ENCODE measurements at places on chromosomes 12 and 14.

- DNase-seq = no peak
These were observed 81.6 kb downstream of the LLPH start for GRCh38 chr12:66048835-66049537.

GRCh38 chr12:54232790-54233189, 44.0 kb upstream of the SMUG1 start:
- no peak for DNase-seq

- no peak for DNase-seq
These were observed 45.1 kb upstream of the PNMA1 start for GRCh38 chr14:73759183-73759713.

DNA sequence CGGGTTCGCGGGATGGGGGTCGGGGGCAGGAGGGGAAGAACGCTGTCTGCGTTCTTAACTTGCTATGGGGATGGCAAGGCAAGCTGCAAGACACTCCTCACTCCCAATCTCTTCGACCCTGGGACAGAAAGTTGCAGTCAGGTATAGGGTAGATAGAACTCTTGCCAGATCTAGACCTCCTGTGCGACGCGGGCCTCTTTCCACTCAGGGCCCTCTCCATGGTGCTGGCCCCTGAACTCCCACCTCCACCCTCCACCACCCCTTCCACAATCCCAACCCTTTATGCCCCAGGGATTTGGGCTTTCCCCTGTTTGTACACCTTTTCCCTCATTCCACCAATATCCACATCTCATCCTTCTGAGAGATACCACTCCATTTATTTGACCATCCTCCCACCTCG, 812 bp downstream of the NABP2 start:
- no peak for DNase-seq
